Left lung (tissue), 14 donors: ENCODE measurements at places on chromosomes 1 and 21. TPM values are rescaled to one million over a fixed set of nuclear protein-coding genes. Genes with fewer than 3 reads are reported as not detected.

Gene SPRR2E
- polyA plus RNA-seq = not detected

Gene FHAD1
- 3.9 TPM for polyA plus RNA-seq

Gene S100A1
- 1.8 TPM for polyA plus RNA-seq

Gene AMIGO1
- polyA plus RNA-seq = 4.6 TPM

Gene RGSL1
- not detected for polyA plus RNA-seq

Gene GLIS1
- 0.06 TPM for polyA plus RNA-seq

Gene SCAF4
- 43.0 TPM for polyA plus RNA-seq
